Mesothelial cell of epicardium (in vitro differentiated cells): ENCODE measurements at places on chromosomes 5 and 9.

GRCh38 chr9:29439961-29440360 lies 1866.7 kb upstream of the C9orf72 start:
- DNase-seq, result no peak

DNA sequence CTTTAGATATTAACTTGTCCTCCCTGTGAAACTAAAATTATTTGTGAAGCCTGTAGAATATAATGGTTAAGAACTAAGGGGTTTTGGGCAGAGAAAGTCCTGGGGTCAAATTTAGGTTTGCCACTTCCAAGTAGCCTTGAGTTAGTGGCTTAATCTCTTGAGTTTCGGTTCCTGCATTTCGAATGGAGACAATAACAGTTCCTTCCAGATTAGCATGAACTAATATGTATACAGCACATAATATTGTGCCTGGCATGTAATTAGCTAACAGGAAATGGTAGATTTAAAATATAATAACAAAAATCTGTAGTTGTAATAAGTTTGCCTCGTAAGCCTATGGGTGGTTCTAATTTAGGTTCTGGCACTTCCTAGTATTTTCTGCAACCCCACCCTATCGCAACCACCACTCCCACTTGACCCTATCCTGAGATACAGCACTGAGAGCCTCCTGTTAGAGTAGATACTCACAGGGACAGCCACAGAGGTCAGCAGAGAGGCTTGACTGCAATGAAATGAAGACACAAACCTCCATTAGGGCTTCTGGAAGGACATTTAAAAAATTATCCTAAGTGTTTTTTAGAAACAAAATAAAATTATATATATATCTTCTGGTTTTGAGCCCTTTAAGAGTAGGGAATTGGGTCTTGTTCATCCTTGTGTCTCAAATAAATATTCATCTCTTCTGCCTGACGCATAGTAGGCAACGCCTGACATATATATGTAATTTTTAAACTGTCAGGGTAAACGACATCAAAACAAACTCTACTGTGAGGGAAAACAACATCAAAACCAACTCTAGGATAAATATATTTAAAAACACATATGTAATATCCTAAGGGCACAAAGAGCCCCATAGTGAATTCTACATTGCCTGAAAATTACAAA lies 8.5 kb downstream of the SPINK9 start:
- no peak for DNase-seq

GRCh38 chr5:3019045-3019444 lies 267.6 kb upstream of the IRX2 start:
- DNase-seq, result no peak

GRCh38 chr5:68415177-68416085 lies 199.9 kb downstream of the PIK3R1 start:
- DNase-seq, result no peak

- no peak for DNase-seq
These were observed 26.2 kb downstream of the PITX1 start for GRCh38 chr5:135007749-135008363.

DNA sequence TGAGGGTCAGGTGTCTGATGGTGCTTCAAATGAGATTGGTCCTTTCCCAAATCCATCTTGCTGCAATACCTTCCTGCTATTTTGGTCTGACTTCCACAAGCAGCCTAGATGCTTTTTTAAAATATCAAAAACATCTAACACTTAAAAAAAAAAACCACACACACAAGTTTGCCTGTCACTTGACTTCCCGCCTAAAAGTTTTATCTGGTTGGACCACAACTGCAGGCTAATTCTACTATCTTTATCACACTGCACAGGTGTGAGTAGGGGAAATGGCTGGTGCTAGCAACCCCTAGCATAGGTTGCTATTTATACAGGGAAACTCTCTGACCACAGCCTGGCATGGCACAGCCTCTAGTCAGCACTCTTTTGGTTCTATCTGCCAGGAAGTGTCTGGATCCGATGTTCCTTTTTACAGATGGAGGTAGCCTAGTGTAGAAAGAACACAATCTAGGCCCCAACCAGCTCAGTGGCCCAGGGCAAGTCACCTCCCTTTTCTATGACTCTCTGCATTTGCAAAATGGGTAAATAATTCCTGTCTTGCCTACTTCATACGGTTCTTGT lies at the start of gene HEMGN:
Gene HEMGN, minus strand, starts transcription at position 92 of the 564 bp plus-strand sequence. Its CDS starts 36 bp downstream, at position 56.
- no peak for DNase-seq

GRCh38 chr5:151317871-151318270 lies 14.3 kb upstream of the SLC36A3 start:
- DNase-seq, result no peak
